ENCODE measurements at places on chromosomes 3 and 15.
A peak's percentile ranks its signal among the peaks of the same experiment; 100 is the strongest.

- DNase-seq = no peak
Measured at GRCh38 chr3:28348265-28348628, 274 bp upstream of the ZCWPW2 start.

GRCh38 chr3:104805508-104805907, 561.2 kb upstream of the ALCAM start:
- no peak for DNase-seq

DNA sequence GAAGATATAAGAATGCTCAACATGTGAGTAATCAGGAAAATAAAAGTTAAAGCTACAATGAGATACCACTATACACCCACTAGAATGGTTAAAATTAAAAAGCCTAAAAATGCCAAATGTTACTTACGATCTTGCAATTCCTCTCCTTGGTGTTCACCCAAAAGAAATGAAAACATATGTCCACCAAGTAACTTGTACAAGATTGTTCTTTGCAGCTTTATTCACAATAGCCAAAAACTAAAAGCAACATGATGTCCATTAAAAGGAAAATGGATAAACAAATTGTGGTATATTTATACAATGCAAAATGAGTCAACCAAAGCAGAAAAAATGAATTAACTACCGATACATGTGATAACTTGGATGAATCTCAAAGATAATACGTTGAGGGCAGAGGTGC, 301.6 kb upstream of the THBS1 start:
- no peak for DNase-seq

DNA sequence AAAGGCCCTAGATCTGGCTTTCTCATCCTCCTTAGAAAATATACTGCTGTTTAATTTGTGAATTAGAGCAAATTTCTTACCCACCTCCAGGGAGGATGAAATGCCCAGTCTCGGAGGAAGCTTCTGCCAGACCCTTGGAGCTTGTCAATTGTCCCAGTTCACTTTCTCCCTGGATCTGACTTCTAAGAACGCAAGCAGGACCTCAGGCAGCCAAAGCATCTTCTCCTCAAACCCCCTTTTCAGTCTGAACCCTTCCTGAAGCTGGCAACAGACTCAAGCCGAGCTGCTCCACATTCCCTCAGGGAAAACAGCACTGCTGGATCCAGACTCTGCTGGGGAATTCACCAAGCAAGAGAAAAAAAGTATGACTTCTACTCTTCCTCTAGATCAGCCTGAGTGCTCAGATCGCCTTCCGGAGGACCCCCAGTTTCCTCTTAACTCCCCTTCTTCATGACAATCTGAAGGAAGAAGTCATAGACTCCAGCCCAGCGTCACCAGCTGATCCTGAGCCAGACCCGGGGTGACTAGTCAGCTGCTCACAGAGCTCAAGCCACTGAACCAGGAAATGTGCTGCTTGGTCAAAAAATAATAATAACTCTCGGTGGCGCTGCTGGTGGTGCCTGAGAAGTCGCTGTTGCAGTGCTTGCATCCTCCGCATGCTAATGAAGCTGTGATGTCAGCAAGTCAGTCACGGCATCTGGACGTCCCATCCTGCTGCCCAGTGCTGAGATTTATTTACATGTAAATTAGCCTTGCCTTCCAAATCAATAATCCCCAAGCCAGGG, at the start of gene PRICKLE2:
Gene PRICKLE2 (minus strand): TSS at position 641 of the 785 bp plus-strand sequence. CDS start 26,539 bp downstream, outside the sequence.
- no peak for DNase-seq

GRCh38 chr3:160472344-160472743, 22.8 kb upstream of the TRIM59 start:
- no peak for DNase-seq

- DNase-seq = peak; percentile 33
Measured at GRCh38 chr3:120284747-120285507, at the start of gene GPR156. TSS of gene GPR156 (minus strand) at chr3:120285222. CDS start at chr3:120244098, 41,124 bp downstream.

GRCh38 chr15:85412956-85413854, 32.8 kb downstream of the AKAP13 start:
- DNase-seq = peak; percentile 95

- DNase-seq = peak; percentile 30
Measured at GRCh38 chr3:14598143-14598569, 53.4 kb upstream of the CCDC174 start.

- DNase-seq = no peak
Measured at GRCh38 chr15:50710585-50710984, 24.0 kb upstream of the TRPM7 start.

GRCh38 chr15:47363653-47364052, 353.7 kb upstream of the SEMA6D start:
- DNase-seq = no peak

GRCh38 chr3:120203016-120203415, 82.0 kb downstream of the GPR156 start:
- peak; percentile 31 for DNase-seq

DNA sequence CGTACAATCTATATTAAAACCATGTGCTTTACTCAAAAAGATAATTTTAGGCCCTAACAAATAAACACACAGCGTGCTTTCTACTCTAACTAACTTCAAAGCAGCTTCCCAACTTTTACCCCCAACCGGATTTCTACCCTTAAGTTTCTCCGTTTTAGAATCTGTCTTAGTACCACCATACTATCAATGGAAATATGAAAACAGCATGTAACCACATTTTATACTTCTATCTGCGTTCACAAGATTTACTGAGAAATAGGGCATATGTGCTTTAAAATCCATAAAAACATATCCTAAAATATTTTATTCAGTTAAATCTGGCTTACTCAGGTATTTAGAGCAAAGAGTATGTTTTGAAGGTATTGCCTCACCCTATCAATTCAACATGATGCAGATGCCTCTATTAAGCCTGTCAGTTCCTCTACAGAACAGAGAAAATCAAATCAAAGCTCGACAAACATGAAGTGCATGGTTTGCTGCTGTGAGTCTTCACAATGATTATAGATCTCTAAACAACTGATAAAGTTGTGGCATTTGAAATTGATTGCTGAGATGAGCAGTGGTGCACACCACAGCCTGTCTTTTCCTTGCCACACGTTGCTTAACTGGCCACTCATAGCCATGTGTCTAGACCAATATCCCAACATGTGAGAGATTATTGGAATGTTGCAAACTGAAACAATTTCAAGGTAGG, 44.5 kb upstream of the ZPLD1 start:
- DNase-seq = no peak

- DNase-seq = no peak
Measured at GRCh38 chr3:126765187-126766069, 61.4 kb downstream of the CHCHD6 start.

GRCh38 chr3:145807990-145808389, 353.0 kb downstream of the PLOD2 start:
- no peak for DNase-seq

- peak; percentile 94 for DNase-seq
Measured at GRCh38 chr15:89998141-89998661, 2.9 kb upstream of the ZNF710 start.
